ENCODE measurements at places on chromosomes 2 and 18.
A peak's percentile ranks its signal among the peaks of the same experiment; 100 is the strongest.

DNA sequence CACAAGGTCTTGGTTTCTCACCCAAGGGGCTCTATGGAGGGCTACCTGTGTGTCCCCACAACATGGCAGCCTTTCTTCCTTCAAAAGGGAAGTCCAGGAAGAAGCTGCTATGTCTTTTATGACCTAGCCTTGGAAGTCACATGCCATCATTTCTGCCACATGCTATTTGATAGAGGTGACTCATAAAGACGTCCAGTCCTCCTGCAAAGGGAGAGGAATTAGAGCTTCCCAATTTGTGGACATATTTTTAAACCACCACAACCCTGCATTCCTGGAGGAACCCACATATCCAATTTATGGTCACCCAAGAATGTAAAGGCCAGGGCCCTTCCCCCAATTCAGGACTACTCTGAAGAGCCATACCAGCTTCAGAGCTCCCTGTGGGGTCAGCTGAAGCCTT, 246.2 kb downstream of the CYP26B1 start:
- DNase-seq = no peak

GRCh38 chr2:70977605-70978205, 725 bp upstream of the ANKRD53 start:
- DNase-seq = peak; percentile 75

GRCh38 chr18:32358075-32358474, 112.6 kb downstream of the GAREM1 start:
- DNase-seq = no peak

DNA sequence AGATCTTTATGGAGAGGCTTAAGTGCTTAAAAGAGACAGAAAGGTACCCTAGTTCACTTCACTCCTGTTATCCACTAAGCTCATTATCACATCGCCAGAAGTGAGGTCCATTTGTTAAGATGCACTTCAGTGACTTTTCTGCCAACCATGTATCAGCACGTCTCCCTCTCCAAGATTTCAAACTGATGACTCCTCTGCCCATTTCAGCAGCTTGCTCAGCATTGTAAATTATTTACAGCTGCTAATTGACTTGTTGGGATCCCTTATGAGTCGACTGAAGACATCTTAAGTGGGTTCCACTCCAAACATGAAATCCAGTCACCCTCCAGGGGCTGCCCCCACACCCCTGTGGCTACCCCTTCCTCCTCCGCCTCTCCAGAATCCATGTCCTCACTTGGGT, 37.3 kb downstream of the DIPK1C start:
- no peak for DNase-seq

DNA sequence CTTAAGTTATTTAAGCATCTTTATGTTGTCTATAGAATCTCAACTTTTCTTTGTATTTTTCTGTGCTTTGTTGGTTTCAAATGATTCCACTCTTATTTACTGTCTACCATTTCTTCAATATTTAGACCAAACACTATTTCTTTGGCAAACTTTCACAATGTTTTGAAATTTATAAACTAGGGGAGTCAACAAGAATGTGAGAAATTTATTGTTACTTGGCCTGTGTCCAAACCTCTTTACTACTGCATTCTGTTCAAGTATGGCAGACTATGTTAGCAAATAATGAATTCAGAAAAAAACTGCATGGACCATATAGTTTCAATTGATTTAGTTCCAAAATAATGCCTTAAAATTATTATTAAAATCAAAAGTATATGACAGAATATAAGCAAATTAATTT, 470.2 kb downstream of the FBXO15 start:
- no peak for DNase-seq

- peak; percentile 37 for DNase-seq
Observed at GRCh38 chr2:203761121-203761520, 54.7 kb downstream of the CD28 start.

- DNase-seq = no peak
Observed at GRCh38 chr2:160256507-160256906, 56.4 kb upstream of the ITGB6 start.

- DNase-seq = no peak
Observed at GRCh38 chr2:51995293-51995692, 963.4 kb upstream of the NRXN1 start.

- no peak for DNase-seq
Observed at GRCh38 chr2:110732422-110733413, at the start of gene ACOXL. TSS of gene ACOXL (plus strand) at chr2:110732573. CDS start at chr2:110768390, 35,817 bp downstream.

GRCh38 chr2:42929546-42930024, 137.2 kb upstream of the HAAO start:
- no peak for DNase-seq

GRCh38 chr2:189633392-189633811, 27.9 kb upstream of the ASNSD1 start:
- DNase-seq = peak; percentile 44

- DNase-seq = peak; percentile 89
Observed at GRCh38 chr18:23131693-23132319, 3.5 kb upstream of the CABLES1 start.

DNA sequence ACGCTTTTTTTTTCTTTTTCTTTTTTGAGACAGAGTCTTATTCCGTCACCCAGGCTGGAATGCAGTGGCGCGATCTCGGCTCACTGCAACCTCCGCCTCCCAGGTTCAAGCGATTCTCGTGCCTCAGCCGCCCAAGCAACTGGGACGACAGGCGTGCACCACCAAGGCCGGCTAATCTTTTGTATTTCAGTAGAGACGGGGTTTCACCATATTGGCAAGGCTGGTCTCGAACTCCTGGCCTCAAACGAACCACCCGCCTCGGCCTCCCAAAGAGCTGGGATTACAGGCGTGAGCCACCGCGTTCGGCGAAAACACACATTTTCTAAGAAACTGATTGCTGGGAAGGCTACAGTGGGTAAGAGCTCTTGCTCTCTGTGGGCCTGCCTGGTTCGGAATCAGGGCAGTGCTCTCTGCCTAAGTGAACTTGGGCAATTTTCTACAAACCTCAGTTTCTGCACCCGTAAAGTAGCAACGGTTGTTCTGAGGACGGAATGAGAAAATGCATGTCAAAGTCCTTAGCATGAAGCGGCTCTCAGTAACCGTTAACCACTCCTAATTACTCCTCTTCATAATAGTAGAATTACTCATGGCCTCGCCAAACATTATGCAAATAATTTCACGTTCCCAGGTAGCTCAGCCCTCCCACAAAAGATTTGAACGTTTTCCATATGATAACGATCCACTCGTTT, 1.0 kb upstream of the PMAIP1 start:
- no peak for DNase-seq

- no peak for DNase-seq
Observed at GRCh38 chr2:219987830-219988229, 360.4 kb downstream of the SLC4A3 start.

- peak; percentile 73 for DNase-seq
Observed at GRCh38 chr18:58768293-58768974, 96.2 kb upstream of the ZNF532 start.

DNA sequence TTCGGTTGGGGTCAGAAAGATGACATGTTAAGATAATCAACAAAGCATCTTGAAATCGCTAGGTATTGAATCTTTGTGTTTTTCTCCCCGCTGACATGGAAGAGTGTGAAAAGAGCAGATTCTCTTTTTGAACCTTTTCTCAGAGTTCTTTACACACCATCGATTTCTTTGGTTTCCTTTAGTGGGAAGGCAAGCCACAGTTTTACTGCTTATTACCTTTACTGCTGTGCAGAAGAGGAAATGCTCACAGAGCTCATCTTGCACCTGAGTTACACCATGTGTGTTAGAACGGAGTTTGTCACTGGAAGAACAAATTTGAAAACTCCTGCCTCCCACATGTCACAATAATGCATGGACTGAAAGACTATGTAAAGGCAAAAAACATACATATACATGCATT, 45.3 kb upstream of the PDK1 start:
- no peak for DNase-seq

- no peak for DNase-seq
Observed at GRCh38 chr2:137957033-137957432, 7.2 kb upstream of the HNMT start.

DNA sequence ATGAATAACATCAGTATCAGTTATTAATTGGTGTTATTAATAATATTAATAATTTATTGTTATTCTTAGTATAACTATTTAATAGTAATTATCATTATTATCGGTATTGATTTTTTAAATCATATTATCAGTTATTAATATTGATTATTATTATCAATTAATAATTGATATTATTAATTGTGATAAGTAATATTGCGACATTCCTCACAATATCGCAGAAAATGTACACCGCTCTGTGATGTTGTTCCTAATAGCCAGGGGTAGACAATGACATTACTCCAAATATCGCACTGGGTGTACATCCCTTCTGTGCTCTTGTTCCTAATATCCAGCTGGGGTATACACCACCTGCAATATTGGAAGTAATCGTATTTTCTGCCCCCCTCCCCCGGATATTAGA, 23.3 kb upstream of the NAGK start:
- no peak for DNase-seq

DNA sequence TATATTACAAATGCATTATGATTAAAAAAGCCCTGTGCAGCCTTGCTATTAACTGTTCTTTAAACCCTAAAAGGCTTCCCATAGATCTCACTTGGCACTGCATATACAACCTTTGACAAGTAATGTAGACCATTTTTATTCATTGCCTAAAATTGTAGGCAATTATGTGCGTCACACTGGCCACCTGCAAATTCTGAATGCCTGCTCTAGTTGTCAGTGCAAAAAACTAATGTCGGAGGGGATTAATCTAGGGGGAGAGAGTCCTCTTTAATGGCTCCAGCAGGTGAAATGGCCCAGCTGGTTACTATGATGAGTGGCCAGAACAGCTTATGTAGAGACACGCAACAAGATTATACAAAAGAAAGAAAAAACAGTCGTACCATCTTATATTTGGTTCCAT, 123.2 kb downstream of the OLA1 start:
- DNase-seq = no peak

GRCh38 chr2:138433995-138434951, 67.3 kb upstream of the SPOPL start:
- DNase-seq = no peak

- no peak for DNase-seq
Observed at GRCh38 chr2:66498289-66498975, 63.5 kb downstream of the MEIS1 start.
